ENCODE measurements at places on chromosomes 12 and 14.

DNA sequence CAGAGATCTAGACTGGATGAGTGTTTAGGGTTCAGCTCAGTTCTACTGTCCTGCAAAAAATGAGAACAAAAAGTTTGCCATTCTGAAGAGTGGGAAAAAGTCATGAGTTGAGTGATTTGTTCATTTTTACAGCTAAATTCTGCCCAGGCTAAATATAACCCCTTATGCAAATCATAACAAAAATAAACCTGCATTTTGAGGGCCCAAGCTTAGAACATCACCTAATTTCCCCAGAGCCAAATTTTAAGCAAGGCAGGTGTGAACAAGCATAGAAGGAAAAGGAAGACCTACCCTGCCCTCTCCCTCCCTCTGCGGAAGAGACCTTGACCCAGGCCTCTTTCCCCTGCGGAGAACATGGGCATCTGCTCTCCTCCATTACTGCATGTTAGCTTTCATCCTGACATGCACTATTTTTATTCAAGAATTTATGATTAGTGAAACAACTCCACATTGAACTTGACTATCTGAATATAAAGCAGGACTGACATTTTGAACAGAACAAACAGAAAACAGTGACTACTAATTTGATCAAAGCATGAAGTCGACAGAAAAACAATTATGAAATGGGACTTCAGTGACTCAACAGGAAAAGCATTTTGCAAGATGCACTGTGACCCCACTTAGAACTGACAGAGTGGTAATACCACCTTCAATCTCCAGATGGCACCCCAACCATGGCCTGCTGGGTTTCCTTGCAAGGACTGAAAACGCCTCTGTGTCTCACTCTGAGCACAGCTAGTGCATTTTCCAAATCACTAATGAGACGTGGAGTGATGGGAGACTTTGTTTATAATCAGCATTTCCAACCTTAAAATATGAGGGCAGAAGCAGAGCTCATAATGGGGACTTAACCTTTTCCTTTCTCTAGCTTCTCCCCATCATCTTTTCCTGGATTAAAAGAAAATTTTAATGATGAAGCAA, 30.9 kb upstream of the SELPLG start:
- peak; percentile 87 for DNase-seq

GRCh38 chr12:93766796-93767523, 89.8 kb downstream of the CRADD start:
- DNase-seq = peak; percentile 17

DNA sequence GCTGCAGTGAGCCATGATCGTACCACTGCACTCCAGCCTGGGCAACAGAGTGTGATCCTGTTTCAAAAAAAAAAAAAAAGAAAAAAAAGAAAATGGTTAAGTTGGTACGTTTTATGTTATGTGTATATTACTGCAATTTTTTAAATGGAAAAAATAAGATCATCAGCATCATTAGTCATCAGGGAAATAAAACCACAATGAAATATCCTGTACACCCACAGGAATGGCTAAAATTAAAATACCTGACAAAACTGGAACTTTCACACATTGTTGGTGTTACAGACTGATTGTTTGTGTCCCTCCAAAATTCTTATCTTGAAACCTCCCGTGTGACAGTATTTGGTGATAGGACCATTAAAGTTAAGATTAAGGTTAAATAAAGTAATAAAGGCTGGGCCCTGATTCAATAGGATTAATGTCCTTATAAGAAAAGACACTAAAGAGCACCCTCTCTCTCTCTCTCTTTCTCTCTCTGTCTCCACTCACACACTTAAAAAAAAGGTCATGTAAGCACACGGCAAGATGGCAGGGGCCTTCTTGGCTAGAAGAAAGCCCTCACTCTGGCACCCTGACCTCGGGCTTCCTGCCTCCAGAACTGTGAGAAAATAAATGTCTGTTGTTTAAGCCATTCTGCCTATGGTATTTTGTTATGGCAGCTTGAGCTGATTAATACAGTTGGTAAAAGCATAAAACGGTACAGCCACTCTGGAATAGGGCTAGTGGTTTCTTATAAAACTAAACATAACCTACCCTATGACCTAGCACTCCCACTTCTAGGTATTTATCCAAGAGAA, 48.3 kb upstream of the ZFP36L1 start:
- DNase-seq = no peak

GRCh38 chr12:96054244-96054610, 18.8 kb upstream of the LTA4H start:
- no peak for DNase-seq

- DNase-seq = no peak
Observed at GRCh38 chr12:90922145-90922627, 32.8 kb downstream of the CCER1 start.

GRCh38 chr14:30988509-30988908, 36.9 kb upstream of the AP4S1 start:
- no peak for DNase-seq

DNA sequence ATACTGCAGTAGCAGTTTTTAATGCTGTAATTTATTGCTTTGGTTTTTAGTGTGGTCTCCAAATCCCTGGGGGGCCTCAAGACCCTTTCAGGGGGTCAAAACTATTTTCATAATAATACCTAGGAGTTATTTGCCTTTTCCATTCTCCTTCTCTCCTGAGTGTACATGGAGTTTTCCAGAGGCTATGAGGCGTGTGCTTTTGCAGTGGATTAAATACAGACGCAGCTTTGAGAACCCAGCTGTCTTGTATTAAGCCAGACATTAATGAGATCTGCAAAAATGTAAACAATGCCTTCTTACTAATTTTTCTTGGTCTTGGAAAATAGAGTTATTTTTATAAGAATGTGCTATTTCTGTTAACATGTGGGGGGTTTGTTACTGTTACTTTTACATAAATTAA, 68.6 kb downstream of the SLC25A47 start:
- no peak for DNase-seq

- no peak for DNase-seq
Observed at GRCh38 chr12:124930586-124930985, 16.1 kb upstream of the UBC start.

- DNase-seq = no peak
Observed at GRCh38 chr14:21428930-21429329, 27.0 kb downstream of the CHD8 start.

DNA sequence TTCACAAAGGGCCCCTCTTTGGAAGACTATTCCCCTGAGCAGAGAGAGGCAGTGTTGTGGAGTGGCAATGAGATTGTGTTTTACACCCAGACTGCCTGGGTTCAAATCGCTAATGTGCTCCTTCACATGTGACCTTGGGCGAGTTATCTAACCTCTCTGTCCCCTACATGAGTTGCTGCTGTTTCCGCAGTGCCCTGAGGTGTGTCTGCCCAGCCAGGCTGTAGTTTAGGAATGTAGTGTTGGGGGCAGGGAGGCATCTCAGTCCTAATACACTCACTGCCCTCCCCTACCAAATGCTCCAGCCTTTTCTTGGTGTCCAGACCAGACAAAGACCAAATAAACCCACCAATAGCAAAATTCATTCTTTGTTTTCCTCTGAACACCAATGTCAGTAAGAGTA, 78.6 kb downstream of the SLC24A4 start:
- no peak for DNase-seq

GRCh38 chr12:120196363-120196762, 1.8 kb upstream of the GCN1 start:
- DNase-seq = no peak

DNA sequence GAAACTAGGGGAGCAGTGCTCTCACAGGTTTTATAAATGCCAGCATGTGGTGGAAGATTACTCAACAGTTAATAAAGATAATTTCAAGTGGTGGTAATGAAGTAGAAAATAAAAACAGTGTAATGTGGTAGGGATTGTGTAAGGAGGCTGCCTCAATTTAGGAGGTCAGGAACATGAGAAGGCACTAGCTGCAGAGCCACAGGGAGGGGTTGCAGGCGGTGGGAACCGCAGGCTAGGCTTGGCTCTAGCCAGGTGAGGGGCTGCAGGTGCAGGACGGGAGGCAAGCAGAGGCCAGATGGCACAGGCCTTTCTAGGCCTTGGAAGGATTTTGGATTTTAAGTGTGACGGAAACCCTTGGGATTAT, 768 bp downstream of the METTL25 start:
- DNase-seq = no peak

Data from stimulated activated CD4-positive, alpha-beta T cell treated with anti-CD3 and anti-CD28 coated beads, Interleukin-1b, Interleukin-23, amount 100 ng/mL, for 48 hours (primary cell).